ENCODE measurements at places on chromosomes 13 and 19. TPM values are rescaled to one million over a fixed set of nuclear protein-coding genes. Genes with fewer than 3 reads are reported as not detected.

- peak; percentile 53 for DNase-seq
Measured at GRCh38 chr19:33430674-33431277, 57.3 kb downstream of the CEBPG start.

GRCh38 chr13:109241160-109241559, 545.2 kb downstream of the IRS2 start:
- DNase-seq, result no peak

SIGLEC12 gene
- total RNA-seq, result not detected

DAZAP1 gene
- 43.9 TPM for total RNA-seq

- DNase-seq, result peak; percentile 29
Measured at GRCh38 chr13:97224544-97225300, 2.6 kb downstream of the MBNL2 start.

DNA sequence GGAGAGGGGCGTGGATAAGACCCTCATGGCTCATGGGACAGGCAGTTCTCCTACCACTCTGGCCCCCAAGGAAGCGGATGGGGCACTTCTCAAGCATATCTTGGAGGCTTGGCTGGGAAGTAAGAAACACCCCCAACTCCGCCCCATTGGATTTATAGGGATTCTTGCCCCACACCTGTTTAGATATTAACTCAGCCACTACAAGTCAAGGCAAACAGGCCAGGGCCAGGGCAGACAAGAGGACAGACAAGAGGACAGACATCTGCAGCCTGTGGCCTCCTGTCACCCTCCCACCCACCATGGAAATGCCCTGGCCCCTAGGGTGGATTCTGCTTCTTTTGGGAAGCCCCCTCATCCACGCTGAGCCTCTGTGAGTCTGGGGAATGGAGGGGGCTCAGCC, 24.1 kb downstream of the RDH8 start:
- no peak for DNase-seq

EFNB2 gene
- total RNA-seq, result 11.6 TPM

- DNase-seq, result peak; percentile 99
Measured at GRCh38 chr19:4870025-4870700, 2.7 kb upstream of the PLIN3 start.

GRCh38 chr13:111610879-111611278, 290.4 kb downstream of the TEX29 start:
- DNase-seq, result no peak

- peak; percentile 81 for DNase-seq
Measured at GRCh38 chr19:13132471-13133180, 14.6 kb downstream of the NACC1 start.

- peak; percentile 68 for DNase-seq
Measured at GRCh38 chr19:47663435-47663910, 49.7 kb upstream of the EHD2 start.

MYO1F gene
- total RNA-seq, result 0.36 TPM

FGF21 gene
- not detected for total RNA-seq

GRCh38 chr13:37059848-37060192, 332 bp upstream of the SUPT20H start:
- no peak for DNase-seq

- DNase-seq, result no peak
Measured at GRCh38 chr13:98493042-98493712, 83.7 kb downstream of the STK24 start.

- no peak for DNase-seq
Measured at GRCh38 chr19:18605546-18606280, 886 bp downstream of the CRLF1 start.

GRCh38 chr19:13840305-13841085, 36.4 kb upstream of the NANOS3 start:
- peak; percentile 87 for DNase-seq

- no peak for DNase-seq
Measured at GRCh38 chr13:58165617-58166016, 534.1 kb downstream of the PCDH17 start.

DNA sequence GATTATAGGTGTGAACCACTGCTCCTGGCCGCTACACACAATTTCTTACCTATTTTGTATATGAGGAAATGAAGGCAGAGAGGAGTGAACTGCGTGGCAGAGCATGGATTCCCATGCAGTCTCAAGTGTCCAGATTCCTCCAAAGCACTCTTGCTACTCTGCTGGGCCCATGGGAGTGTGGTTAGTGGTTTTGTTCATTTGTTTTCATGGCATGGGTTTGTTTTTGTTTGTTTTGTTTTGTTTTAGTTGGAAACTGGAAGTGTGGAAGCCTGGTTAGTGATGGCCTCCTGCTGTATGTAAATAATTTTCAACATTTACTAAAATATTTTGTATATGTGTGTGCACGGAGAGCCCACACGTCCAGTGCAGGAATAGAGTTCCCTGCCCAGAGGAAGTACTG, 61.3 kb upstream of the LRCH1 start:
- DNase-seq, result no peak

GRCh38 chr19:48607359-48607755, 815 bp downstream of the SPACA4 start:
- no peak for DNase-seq

DNA sequence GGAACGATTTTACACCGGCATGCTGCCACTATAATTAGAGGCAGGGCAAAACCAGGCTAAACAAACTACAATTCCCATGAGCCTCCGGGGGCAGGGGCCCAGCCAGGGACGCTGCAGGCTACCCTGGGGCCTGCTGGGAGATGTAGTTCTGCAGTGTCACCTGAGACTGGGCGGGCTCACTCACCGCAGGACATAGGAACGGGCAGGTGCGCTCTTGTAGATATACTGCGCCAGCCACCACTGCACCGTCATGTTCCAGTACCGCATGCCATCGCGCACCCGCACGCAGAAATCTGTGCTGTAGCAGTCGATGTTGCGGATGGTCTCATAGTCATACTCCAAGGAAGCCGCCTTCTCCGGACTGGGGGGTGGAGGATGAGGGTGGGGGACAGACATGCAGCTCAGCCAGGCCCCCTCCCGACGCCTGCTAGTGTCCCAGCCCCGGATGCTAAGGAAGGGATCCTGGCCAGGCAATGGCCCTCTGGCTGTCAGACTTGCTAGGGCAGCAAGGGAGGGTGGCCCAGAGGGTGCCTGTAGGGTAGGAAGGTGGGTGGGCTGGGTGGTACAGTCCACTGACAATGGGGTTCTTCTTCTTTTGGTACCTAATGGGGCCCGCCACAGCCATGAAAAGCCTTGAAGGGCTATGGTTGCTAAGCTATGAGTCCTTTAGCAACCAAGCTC, 5.8 kb upstream of the TMC4 start:
- DNase-seq, result no peak

TEX26 gene
- not detected for total RNA-seq

DNA sequence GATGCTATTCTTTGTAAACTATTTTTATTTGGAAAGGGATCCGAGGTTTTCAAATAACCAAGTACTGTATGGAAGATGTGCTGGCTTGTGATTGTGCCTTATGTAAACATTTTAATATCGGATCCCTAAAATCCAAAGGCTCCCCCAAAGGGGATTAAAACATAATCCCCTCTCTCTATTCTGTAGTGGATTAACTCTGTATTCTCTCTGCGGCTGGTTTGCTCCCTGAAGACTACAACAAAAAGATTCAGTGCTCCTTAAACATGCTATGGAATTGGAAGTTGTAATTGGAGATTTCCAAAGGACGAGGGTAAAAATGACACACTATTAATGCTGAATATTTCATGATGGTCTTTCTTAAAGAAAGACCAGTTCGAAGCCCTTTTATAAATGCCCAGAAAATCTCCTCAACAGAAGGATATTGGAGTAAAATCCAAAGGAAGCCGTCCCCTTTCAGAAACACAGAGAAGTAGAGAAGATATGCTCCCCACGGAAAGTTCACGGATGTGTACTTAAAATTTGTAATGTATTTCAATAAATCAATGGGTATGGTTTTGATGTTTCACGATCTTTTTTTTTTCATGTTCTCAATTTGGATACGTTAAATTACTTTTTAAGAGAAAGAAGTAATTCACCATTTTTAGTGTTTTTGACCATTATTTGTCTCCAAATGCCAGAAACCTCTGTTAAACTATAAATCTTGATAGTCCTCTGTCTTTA, 6.5 kb downstream of the MAB21L1 start:
- DNase-seq, result no peak

GRCh38 chr19:4624733-4625362, 14.5 kb upstream of the TNFAIP8L1 start:
- peak; percentile 39 for DNase-seq

DNA sequence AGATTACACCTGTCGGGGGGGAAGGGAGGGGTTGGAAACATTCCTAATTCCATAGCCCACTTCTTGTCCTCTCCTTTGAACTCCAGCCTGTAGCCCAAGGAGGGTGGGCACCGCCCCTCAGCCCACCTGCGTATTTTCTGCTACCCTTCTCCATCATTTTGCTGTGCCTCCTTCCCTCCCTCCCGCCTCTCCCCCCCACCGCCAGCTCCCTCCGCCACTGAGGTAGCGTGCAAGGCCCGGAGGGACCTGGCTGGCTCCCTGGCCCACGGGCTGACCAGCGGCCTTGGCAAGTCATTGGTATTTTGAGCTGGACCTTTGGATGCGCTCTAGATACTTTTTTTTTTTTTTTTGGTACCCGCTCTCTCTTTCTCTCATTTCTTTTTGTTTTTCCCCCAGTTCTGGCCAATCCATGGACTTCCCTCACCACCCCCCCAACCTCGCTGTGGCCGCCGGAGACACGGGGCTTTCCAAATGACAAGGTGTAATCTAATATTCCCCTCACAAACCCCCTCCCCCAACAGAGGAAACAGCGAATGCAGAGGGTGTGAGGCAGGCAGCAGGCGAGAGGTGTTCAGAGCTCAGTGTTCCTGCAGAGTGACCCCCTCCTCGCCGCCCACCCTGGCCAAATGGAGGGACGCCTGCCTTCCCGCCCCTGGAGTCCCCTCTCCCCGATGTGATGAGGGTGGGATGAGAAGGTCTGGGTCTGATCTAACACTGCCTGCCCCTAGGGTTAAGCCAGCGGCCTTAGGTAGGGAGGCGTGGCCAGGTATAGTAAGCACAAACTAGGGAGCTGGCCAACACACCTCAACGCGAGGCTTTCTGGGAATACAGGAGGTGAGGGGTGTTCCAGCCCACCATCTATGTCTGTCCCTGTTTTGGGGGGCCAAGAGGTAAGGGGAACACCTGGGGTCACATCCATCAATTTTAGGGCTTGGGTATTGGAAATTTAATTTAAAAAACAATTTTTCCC, 89.2 kb downstream of the PTPRS start:
- DNase-seq, result no peak

DNA sequence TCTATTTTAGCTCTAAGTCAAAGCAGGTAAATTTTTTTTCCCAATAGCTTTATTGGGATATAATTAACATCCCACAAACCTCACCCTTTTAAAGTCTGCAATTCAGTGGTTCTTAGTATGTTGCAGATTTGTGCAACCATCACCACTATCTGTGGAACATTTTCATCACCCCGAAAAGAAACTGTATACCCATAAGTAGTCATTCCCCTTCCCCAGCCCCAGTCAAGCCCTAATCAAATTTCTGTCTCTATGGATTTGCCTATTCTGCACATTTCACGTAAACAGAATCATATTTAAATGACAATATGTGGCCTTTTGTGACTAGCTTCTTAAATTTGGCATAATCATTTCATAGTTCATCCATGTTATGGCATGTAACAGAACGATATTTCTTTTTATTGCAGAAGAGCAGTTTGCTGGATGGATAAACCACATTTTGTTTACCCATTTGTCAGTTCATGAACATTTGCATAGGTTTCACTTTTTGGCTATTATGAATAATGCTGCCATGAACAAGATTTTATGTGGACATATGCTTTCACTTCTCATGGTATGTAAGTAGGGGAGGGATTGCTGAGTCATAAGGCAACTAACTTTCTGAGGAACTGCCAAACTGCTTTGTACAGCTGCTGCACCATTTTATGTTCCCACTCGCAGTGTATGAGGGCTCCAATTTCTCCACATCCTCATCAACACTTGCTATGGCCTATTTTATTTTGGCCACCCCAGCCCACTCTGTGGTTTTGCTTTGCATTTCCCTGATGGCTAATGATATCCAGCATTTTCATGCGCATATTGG, 10.9 kb downstream of the SLC46A3 start:
- DNase-seq, result peak; percentile 83

DNA sequence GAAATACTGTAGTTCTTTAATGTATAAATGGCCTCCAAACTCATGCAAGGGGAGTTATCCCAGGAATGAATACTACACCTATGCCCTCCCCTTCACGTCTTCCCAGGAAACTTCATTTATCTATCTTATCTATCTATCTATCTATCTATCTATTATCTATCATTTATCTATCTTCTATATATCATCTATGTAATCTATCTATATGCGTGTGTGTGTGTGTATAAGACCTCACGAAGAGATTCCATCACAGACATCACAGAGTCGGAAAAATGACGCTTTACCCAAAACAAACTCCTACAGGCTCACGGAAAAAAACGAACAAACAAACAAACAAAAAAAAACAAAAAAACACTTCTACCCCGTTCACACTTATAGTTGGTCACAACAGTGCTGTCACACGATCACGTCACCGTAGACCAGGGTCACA, 486 bp downstream of the ZNF529 start:
- no peak for DNase-seq

DNA sequence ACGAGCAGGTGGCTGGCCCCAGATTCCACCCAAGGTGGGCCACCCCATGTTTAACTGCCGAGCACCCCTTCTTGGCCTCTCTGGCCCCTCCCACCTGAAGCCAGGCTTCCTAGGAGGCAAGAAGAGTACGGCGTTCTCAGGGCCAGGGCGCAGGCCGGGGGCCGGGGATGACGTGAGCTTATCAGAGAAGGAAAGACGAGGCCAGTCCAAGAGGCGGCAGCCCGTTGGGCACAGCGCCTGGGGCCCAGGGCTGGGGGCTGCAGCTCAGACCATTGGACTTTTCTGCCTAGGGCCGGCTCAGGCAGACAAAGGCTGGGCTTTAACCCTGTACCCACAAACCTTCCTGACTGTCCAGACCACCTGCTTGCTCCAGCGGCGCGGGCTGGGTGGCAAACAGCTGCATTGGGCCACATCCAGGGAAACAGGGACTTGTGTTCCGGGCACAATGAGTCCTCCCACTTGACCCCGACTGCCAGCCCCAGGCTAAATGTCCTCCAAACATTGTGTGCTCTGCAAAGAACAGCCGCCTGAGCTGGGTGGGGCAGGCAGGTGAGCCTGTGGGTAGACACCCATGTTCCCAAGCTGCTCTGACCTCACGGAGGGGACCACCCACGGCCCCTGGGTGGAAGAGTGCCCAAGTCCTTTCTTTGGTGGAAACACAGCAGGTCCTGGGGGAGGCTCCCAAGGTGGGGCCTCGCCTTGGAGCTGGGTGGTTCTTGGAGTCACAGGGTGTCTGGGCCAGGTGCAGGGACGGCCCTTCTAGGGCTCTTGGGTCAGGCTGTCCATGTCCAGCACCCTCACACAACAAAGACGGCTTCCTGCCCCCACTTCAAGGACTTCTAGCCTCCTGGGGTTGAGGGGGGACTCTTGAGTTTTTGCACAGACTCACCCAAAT, 21.9 kb downstream of the COMP start:
- no peak for DNase-seq

DNA sequence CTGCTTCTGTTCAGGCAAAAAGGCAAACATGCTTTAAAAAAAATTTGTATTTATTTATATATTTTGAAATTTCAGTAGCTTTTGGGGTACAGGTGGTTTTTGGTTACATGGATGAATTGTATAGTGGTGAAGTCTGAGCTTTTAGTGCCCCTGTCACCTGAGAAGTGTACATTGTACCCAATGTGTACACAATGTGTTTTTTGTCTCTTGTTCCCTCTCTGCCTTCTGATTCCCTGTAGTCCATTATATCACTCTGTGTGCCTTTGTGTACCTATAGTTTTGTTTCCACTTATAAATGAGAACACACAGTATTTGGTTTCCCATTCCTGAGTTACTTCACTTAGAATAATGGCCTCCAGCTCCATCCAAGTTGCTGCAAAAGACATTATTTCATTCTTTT, 77.4 kb downstream of the PDS5B start:
- no peak for DNase-seq

ADM5 gene
- total RNA-seq, result 0.78 TPM

Data from RPMI7951 (cell line).